ENCODE measurements at places on chromosomes 6 and 20. TPM values are rescaled to one million over a fixed set of nuclear protein-coding genes. Genes with fewer than 3 reads are reported as not detected.

Gene BPIFA1
- total RNA-seq = not detected

Gene SMOC2
- not detected for total RNA-seq

Gene MCM3
- total RNA-seq = 94.4 TPM

Gene LTA
- not detected for total RNA-seq

Gene DHX35
- total RNA-seq = 8.5 TPM

Gene EBF4
- total RNA-seq = not detected

Gene ABHD16B
- total RNA-seq = not detected

Data from mammary microvascular endothelial cell (primary cell).